ENCODE measurements at places on chromosomes 5 and 9.

DNA sequence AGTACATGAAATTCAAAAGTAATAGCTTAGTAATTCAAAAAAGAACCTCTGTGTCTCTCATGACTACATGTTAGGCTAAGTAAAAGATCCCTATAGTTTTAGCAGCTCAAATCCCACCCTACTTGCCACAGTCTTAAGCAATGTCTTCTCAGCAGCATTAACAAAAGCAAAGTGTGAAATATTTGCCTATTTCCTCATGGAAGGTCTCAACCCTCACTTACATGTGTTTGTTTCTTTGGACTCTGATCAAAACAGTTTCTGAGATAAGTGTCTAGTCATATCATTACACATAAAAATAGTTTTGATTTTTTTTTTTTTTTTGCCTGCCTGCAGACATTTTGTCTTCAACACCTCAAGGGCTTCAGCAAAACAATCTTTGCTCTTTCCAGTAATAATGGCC lies 310.5 kb downstream of the CETN3 start:
- no peak overlapping the region for H3K4me3 ChIP-seq
- DNase-seq = no peak
- H3K36me3 ChIP-seq = no peaks in the 10 kb centered on the region
- no peaks in the 10 kb centered on the region for H3K4me1 ChIP-seq

DNA sequence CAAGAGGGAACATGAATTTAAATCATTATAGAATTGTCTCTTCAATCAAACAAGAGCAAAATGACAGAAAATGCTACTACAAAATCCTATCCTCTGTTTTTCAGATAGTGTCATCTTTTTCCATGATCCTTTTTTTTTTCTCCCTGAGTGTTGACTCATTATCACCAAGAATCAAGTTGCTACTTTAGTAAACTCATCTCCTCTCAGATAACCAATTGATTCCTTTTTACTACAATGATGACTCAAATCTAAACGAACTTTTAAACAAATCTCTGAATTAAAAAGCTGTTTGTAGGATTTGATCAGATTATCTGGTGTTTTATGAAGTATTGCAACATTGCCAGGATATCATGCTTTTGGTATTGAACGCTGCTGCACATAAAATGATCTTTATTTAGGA lies 23.9 kb upstream of the IL7R start:
- H3K27me3 ChIP-seq = no peaks in the 10 kb centered on the region
- no peak overlapping the region for H3K4me3 ChIP-seq
- no peak for DNase-seq
- H3K4me1 ChIP-seq = peaks cover 70% of the 10 kb centered on the region
- H3K27ac ChIP-seq = peak overlapping the region; percentile 72

DNA sequence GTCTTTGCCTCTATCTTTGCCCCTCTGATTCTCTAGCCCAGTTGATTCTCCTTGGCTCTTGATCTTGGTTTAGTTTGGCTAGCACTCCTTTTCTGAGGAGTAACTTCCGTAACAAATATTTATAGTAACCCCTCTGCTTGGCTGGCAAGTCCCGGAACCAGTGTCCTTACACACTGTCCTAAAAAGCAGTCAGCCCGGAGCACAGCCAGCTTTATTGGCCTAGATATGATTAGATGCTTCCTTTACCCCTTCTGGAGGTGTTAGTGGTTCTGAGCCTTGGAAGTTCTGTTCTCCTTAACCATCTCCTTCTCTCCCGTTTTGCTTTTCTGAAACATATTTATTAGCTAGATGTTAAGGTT lies 17.0 kb upstream of the MSMP start:
- H3K4me1 ChIP-seq = no peaks in the 10 kb centered on the region
- H3K36me3 ChIP-seq = peaks cover 2% of the 10 kb centered on the region
- H3K4me3 ChIP-seq = no peak overlapping the region
- no peak overlapping the region for H3K27ac ChIP-seq
- DNase-seq = no peak

- no peaks in the 10 kb centered on the region for H3K27me3 ChIP-seq
- no peak for DNase-seq
- H3K4me3 ChIP-seq = no peak overlapping the region
- no peaks in the 10 kb centered on the region for H3K4me1 ChIP-seq
- no peaks in the 10 kb centered on the region for H3K36me3 ChIP-seq
- H3K27ac ChIP-seq = no peak overlapping the region
Measured at GRCh38 chr5:78974601-78975000, 10.5 kb downstream of the ARSB start.

DNA sequence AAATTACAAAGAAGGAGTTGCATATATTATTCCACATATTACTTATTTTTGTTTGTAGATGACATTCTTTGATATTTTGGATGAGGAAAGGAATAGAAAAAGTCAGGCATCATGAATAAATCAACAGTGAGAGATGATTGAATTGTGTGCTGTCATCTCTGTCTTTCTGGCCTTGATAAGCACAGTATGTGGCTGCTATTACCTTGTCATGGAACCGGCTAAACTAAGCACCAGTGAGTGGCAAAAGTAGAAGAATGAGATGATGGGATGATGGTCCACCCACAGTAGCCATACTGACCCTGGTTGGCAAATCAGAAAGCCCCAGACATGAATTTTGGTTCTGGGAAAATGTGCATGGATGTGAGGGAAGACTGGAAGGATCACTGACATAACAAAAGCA lies 361.2 kb upstream of the DMAC1 start:
- H3K36me3 ChIP-seq = no peaks in the 10 kb centered on the region
- H3K4me1 ChIP-seq = no peaks in the 10 kb centered on the region
- H3K27ac ChIP-seq = no peak overlapping the region
- no peaks in the 10 kb centered on the region for H3K27me3 ChIP-seq

- H3K36me3 ChIP-seq = no peaks in the 10 kb centered on the region
- H3K27me3 ChIP-seq = peaks cover 68% of the 10 kb centered on the region
- no peak overlapping the region for H3K4me3 ChIP-seq
- no peak overlapping the region for H3K27ac ChIP-seq
Measured at GRCh38 chr5:138649775-138650174, 74.6 kb upstream of the HSPA9 start.

- H3K27ac ChIP-seq = no peak overlapping the region
- no peaks in the 10 kb centered on the region for H3K27me3 ChIP-seq
- no peaks in the 10 kb centered on the region for H3K4me1 ChIP-seq
- H3K4me3 ChIP-seq = no peak overlapping the region
Measured at GRCh38 chr5:17151686-17152085, 65.7 kb upstream of the BASP1 start.

DNA sequence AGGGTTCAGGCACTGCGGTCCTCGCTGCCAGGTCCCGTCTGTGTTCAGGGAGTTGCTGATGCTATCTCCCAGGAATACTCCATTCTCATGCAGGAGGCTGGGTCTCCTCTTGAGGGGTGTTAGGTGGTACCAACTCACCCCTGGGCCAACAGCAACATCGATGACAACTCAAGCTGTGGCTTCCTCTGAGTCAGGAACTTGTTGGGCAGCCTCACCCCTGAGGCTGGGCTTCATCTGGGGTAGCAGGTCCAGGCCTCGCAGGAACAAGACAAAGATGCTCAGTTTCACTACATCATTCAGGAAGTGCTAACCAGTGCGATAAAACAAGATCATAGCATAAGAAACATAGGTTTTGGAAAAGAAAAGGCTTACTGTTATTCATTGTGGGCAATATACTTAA lies 125.9 kb downstream of the SYK start:
- no peaks in the 10 kb centered on the region for H3K4me1 ChIP-seq
- H3K27ac ChIP-seq = no peak overlapping the region
- no peak overlapping the region for H3K4me3 ChIP-seq
- H3K36me3 ChIP-seq = no peaks in the 10 kb centered on the region
- peaks cover 4% of the 10 kb centered on the region for H3K27me3 ChIP-seq
- DNase-seq = no peak

DNA sequence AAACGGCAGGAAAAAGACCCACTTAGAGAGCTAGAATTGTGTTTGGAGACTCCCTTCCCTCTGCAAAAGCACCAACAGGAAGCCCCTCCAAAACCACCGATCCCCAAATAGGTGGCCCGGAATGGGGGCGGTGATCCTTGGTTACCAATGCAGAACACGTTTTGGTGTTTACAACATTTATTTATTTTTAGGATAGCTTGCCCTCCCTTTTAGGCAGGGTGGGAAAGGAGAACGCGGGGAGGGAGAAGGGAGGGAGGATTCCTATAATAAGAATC lies 579 bp upstream of the NTRK2 start:
- DNase-seq = no peak
- no peaks in the 10 kb centered on the region for H3K36me3 ChIP-seq
- peak overlapping the region; percentile 32 for H3K4me3 ChIP-seq
- H3K4me1 ChIP-seq = no peaks in the 10 kb centered on the region
- no peak overlapping the region for H3K27ac ChIP-seq

GRCh38 chr5:150178262-150178661 lies 11.6 kb upstream of the SLC6A7 start:
- no peak for DNase-seq
- H3K36me3 ChIP-seq = no peaks in the 10 kb centered on the region
- H3K27ac ChIP-seq = no peak overlapping the region
- H3K27me3 ChIP-seq = peaks cover 5% of the 10 kb centered on the region
- no peaks in the 10 kb centered on the region for H3K4me1 ChIP-seq

GRCh38 chr5:169561893-169562292 lies 21.7 kb upstream of the SPDL1 start:
- no peak for DNase-seq
- H3K4me1 ChIP-seq = no peaks in the 10 kb centered on the region
- H3K36me3 ChIP-seq = no peaks in the 10 kb centered on the region
- H3K27me3 ChIP-seq = peaks cover 2% of the 10 kb centered on the region

DNA sequence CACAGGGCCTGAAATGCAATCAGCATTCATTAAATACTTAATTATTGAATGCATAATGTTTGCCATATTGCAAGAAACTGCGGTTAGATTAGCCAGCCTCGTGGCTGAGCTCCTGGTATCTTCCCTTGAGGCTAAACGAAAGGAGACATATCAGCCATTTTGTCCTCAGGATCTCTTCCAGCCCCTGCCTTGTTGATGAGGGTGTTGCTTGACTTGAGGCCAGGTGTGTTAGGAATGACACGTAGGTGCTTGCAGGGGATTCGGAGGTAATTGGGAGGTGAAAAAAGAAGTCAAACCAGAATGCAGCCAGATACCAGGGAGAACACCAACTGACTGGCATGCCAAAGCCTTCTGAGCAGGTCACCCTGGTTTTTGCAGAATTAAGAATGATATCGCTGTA lies 12.5 kb downstream of the SH3RF2 start:
- no peaks in the 10 kb centered on the region for H3K36me3 ChIP-seq
- DNase-seq = no peak
- no peaks in the 10 kb centered on the region for H3K4me1 ChIP-seq

- H3K4me3 ChIP-seq = no peak overlapping the region
- no peaks in the 10 kb centered on the region for H3K36me3 ChIP-seq
- H3K4me1 ChIP-seq = peaks cover 32% of the 10 kb centered on the region
- DNase-seq = no peak
- no peaks in the 10 kb centered on the region for H3K27me3 ChIP-seq
Measured at GRCh38 chr5:50751064-50751657, 84.7 kb downstream of the PARP8 start.

DNA sequence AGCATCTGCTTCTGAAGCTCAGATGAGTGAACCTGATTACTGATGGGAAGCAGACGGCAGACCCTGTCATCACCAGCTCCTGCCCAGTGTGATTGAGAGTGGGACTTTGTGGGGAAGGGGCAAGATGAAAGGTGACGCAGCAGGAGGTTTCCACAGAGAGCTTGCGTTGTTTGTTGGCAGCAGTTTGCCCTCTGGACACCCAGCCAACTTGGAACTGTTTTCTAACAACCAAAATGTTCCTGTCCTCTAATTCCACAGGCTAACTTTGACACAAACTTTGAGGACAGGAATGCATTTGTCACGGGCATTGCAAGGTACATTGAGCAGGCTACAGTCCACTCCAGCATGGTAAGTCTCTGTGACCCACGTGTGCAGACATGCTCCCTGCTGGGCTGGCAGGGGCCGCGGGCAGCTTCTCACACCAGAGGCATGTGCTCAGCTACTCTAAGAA lies 20.9 kb downstream of the CYFIP2 start:
- no peak overlapping the region for H3K4me3 ChIP-seq
- H3K4me1 ChIP-seq = peaks cover 28% of the 10 kb centered on the region
- peaks cover 59% of the 10 kb centered on the region for H3K36me3 ChIP-seq
- DNase-seq = no peak
- no peaks in the 10 kb centered on the region for H3K27me3 ChIP-seq

DNA sequence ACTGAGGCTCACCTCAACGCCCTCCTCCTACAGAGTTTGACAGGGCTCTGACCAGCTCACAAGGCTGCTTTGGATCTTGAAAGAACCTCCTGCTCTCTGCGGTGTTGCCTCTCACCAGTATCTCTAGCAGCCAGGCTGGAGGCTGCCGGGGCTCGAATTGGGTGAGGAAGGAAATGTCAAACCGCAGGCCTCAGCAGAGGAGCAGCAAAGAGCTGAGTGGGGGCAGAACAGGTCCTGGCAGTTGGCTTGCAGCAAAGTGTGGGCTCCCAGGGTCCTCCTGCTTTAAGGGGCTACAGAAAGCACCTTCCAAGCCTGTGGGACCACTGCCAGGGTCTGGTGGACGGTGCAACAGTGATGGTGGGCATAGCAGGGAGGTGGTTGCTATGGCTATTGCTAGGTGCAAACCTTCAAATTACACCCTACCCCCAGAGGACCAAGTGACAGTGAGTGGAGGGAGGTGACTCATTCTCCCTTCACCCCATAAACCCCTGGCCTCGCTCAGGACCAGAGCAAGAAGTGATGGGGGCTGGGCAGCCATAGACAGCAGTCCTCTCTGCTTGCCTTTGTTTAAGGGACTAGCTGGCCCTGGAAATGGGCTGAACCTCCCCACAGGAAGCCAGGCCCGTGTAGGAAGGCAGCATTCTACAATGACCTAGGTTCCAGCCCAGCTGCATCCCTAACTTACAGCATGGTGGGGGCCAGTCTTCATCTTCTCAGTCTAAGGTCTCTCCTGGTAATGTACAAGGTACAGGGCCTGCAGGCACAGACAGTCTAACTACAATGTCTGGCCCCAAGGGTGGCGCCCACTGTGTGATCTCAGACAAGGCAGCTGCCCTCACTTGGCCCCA lies 18.7 kb downstream of the LCP2 start:
- peak overlapping the region; percentile 83 for H3K27ac ChIP-seq
- peaks cover 33% of the 10 kb centered on the region for H3K36me3 ChIP-seq
- DNase-seq = peak; percentile 88
- no peaks in the 10 kb centered on the region for H3K27me3 ChIP-seq

GRCh38 chr5:174221436-174221835 lies 175.9 kb downstream of the NSG2 start:
- no peak overlapping the region for H3K4me3 ChIP-seq
- H3K36me3 ChIP-seq = no peaks in the 10 kb centered on the region
- no peak overlapping the region for H3K27ac ChIP-seq
- no peak for DNase-seq
- no peaks in the 10 kb centered on the region for H3K27me3 ChIP-seq
- H3K4me1 ChIP-seq = no peaks in the 10 kb centered on the region

DNA sequence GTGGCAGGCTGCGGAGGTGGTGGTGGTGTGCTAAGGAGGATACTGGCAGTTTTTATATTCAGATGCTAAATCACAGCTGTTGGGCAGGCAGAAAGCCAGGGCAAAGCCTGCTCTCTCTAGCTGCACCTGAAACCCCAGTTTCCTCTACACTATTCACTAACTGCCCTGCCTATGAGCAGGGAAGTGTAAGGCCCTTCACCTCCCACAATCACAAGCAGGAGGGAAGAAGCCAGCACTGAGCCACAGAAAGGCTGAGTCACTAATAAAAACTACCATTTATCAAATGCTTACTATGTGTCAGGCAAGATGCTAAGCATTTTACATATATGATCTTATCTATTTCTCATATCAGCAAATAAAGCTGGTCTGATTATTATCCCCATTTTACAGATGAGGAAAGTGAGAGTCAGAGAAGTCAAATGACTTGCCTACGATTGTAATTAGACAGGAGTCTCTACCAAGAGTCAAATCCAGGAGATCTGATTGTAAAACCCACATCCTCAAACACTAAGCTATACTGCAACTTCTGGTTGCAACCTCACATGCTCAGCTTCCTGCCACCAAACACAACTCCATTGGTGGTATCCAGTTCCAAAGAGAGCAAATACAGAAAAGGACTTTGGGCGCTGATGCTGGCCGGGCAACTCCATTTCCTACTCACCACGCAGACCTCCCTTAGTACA lies 17.7 kb upstream of the IL6ST start:
- H3K4me3 ChIP-seq = no peak overlapping the region
- H3K4me1 ChIP-seq = peaks cover 17% of the 10 kb centered on the region
- peak overlapping the region; percentile 32 for H3K27ac ChIP-seq
- H3K27me3 ChIP-seq = no peaks in the 10 kb centered on the region
